Inflammatory macrophage (primary cell): ENCODE measurements at places on chromosomes 3 and 15.
A peak's percentile ranks its signal among the peaks of the same experiment; 100 is the strongest.

DNA sequence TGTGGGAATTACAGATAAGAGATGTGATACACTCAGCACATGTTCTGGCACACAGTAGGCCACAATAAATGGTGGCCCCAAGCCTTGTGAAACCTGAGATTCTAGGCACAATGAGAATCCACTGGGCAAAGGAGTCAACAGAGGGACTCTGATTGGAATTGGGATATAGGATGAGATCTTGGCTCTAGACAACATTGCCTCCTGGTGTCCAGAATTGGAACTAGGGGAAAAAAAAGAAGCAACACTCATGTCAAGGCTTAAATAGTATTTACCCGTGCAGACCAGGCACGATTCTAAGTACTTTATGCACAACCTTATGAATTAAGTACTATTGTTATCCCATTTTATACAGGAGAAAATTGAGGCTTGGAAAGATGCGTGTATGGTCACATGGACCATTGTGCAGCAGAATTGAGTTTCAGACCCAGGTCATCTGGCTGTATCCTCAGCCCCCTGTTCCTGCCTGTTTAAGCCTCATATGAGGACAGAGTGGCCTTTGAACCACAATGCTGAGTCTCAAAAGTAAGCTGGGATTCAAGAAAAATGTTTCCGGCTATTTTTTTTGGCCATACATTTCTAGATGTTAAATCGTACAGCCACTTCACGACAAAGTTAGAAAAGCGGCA is 124.8 kb downstream of the SV2B start:
- peak; percentile 57 for DNase-seq

DNA sequence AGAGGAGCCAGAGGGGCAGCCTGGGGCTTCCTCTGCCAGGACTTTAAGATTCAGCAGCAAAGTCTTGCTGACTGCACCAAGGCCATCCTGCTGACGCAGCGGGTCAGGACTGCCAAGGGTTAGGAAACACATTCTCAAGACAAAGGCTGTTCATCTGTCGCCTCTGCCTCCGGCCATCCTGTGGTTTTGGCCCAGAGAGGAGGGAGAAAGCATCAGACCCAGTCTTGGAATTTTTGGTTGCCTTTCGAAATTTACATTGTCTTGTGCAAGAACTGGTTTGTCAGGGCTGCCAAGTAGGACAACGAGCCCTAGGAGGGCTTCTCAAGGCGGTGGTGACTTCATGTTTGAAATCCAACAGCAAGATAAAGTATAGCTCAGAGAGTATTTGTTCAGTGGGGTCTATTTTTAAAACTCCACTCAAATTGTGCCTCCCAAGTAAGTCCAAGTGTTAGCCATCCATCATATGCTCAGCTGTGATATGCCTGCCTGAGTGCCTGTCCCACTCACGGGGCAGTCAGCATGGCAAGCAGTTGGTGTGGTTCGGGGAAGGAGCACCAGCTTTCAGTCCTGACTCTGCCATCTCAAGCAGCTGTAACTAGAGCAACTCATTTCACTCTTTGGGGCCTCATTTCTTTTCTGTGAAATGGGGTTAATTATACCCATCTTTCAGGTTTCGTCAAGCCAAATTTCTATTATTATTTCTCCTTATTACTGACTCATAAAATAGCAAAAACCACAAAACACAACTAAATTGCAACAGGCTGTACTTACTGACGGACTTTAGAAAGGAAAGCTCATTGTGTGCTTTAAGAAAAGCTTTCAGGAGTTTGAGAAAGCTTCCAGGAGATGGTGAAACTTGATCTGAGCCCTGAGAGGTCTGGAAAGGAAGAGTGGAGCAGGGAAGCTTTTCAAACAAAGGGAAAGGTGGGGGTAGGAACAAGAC is 42.4 kb upstream of the RHO start:
- peak; percentile 92 for DNase-seq

DNA sequence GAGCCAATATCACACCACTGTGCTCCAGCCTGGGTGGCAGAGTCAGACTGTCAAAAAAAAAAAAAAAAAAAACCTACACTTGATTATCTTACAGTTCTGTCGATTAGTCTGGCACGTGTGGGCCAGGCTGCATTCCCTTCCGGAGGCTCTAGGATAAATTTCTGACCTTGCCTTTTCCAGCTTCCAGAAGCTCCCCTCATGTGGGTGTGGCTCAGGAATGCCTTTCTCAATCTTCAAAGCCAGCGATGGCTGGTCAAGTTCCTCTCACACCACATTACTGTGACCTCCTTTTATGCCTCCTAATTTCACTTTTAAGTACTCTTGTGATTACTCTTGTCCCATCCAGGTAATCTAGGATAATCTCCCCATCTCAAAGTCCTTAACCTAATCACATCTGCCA is 58.2 kb upstream of the DUT start:
- DNase-seq, result no peak

GRCh38 chr3:130854208-130854864 is 39.5 kb upstream of the ATP2C1 start:
- no peak for DNase-seq

- no peak for DNase-seq
Observed at GRCh38 chr3:146590521-146590920, 14.6 kb downstream of the PLSCR5 start.

DNA sequence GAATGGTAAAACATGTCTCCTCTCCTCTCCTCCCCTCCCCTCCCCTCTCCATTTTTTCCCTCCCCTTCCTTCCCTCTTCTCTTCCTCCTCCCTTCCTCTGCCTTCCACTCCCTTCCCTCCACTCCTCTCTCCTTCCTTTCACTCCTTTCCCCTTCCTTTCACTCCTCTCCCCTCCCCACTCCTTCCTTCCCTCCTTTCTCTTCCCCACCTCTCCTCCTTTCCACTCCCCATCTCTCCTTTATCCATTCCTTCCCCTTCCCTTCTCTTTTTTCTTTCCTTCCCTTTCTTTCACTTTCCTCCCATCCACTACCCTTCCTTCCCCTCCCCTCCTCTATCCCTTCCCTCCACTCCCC is 621.9 kb downstream of the AGBL1 start:
- no peak for DNase-seq

DNA sequence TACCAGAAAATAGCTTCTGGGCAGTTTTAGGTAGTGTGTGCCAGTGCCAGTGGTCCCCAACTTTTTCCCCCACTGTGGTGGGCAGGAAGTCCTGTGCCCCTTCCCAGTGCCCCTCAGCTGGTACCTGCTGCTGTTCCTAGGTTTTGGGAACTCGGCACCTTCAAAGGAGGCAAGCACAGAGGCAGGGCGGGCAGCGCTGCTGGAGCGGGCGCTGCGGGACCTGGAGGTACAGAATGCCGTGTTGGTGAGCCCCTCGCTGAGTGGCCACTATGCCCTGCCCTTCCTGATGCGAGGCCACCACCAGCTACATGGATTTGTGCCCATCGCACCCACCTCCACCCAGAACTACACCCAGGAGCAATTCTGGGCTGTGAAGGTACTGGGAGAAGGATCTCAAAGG is 3.1 kb upstream of the ACY1 start:
- no peak for DNase-seq

DNA sequence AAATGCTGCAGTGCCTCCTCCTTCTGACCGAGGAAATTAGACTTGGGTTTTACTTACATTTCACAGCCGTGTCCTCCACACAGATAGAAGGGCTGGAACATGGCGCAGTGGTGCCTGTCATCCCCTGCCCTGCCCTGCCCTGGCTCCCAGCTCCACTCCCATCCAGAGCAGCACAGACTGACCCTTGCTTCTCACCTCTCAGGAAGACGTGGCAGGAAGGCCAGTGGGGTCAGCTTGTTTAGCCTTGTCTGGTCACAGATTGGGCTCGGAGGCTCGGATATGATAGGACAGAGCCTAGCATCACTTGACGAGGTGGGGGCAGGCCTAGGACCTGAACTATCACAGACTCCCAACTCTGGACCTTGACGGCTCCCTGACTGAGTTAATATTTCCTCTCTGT is 88.5 kb downstream of the LINGO1 start:
- DNase-seq, result no peak

DNA sequence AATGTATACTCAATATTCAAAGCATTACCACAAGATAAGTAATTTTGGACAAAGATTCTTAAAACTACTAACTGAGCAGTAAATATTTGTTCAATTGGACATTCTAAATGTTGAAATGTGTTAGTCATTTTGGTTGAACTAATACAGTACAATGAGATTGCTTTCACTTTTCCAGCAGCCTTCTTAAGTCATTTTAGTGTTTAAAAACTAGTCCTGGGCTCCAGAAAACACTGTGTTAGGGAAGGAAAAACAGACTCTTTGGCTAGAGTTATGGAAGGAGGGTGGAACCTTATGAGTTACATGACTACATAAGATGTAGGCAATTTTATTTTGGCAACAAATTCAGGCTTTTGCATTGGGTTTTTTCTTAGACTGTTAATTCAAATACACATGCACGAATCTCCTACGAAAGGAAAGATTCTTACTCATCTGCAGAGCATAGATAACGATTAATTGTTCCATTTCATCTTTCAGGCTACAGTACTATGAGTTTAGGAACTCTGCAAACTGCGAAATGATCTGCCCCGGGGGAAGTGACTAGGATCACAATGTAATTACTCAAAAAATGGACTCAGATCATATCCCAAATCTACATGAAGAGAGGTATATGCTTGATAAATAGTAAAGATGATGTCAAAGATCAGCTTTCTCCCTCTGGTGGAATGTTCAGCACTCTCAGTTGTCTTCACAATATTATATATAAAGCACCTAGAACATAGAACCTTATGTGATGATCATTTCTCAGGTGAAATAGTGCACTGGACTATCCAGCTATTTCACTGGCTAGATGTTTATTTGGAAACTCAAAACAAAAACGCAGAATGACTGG is 492.8 kb upstream of the MDFIC2 start:
- no peak for DNase-seq
